ENCODE measurements at places on chromosomes 7 and 10.

DNA sequence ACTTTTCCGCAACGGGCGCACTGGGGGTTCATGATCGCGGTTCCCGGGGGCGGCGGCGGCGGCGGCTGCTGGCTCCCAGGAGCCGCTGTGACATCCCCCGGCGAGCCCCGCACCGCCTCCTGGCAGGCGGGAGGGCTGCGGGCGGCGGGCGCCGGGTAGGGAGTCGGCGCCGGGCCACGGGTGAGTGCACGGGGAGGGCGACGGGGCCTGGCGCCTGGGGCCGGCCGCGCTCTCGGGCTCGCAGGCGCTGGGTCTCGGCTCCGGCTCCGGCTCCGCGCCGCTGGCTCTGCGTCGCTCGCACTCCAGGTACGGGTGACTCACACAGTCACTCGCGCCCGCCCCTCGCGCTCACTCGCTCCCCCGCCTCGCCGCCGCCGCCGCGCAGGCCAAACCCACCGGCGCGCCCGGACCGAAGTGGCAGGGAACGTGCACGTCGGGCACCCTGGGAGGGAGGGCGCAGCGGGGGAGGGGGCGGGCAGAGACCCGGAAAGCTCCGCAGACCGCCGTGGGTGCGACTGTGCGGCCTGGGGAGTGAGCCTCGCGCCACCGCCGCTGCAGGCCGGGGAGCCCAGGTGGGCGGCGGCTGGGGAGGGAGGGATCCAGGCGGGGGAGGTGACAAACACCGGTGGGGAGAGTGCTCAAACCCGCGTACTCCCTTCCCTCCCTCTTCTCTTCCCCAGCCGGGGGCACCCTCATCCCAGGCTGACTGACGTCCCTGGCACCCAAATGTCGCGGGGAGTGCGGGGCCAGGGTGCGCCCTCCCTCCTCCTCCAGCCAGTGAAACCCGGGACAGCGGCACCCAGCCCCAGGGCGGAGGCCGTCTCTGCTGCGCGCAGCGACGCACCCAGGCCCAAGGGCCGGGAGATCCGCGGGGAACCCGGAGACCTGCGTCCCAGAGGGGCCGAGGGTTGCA lies 276.9 kb upstream of the NEBL start:
- DNase-seq = peak; percentile 24

DNA sequence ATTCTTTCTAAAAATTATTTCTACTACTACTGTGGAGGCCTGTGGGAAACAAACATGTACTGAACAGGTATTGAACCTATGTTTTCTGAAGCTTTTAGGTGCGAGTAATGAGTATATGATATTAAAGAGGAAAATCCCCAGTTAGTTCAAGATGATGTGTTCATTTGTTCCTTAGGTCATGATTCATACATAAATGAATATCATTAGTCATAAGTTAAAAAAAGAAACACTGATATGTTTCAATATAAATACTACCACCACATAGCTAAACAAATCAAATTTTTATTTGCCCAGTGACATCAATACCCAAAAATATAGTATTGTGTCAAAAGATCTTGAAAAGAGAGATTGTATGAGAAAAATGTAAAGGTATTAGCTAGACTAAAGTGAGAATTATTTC lies 210.7 kb upstream of the GNAI1 start:
- DNase-seq = no peak

- DNase-seq = no peak
Observed at GRCh38 chr10:126430512-126430911, 42.2 kb upstream of the ADAM12 start.

DNA sequence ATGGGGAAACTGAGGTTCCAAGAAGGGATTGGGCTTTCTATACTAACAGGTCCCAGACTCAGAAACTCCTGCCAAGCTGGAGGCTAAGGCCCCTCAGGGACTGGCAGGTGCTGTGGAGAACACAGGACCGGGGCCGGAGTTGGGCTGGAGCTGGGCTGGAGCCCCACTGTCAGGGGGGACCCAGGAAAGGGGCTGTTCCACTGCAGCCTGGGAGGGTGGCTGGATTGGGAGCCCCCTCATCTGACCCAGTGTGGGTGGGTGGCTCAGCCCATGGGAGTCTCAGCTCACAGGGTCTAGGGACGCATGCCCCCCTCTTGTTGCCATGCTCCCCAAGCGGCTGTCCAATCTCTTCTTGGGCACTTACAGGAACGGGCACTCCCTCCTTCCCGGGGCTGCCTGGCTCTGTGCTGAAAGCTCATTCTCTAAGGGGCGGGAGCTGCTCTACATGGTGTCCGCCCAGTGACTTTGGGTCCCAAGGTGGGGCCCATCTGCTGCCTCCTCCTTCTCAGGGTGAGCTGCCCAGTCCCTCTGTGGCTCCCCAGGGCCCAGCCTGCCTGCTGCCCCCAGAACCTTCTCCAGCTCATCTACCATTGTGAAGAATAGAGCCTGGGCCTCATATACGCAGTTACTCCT lies 126.5 kb downstream of the MYL10 start:
- DNase-seq = no peak

DNA sequence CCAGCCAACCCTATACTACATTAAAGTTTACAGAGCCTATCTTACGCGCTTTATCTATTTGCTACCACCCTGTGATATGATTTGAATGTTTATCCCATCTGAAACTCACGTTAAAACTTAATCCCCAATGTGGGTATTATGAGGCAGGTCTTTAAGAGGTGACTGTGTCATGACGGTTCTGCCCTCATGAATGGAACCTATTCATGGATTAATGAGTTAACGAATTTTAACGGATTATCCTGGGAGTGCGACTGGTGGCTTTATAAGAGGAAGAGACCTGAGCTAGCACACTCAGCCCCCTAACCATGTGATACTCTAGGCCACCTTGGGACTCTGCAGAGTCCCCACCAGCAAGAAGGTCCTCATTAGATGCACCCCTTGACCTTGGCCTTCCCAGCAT lies 37.8 kb downstream of the SRPK2 start:
- no peak for DNase-seq
